ELR (cell line): ENCODE measurements at places on chromosomes 3 and 15.
A peak's percentile ranks its signal among the peaks of the same experiment; 100 is the strongest.

DNA sequence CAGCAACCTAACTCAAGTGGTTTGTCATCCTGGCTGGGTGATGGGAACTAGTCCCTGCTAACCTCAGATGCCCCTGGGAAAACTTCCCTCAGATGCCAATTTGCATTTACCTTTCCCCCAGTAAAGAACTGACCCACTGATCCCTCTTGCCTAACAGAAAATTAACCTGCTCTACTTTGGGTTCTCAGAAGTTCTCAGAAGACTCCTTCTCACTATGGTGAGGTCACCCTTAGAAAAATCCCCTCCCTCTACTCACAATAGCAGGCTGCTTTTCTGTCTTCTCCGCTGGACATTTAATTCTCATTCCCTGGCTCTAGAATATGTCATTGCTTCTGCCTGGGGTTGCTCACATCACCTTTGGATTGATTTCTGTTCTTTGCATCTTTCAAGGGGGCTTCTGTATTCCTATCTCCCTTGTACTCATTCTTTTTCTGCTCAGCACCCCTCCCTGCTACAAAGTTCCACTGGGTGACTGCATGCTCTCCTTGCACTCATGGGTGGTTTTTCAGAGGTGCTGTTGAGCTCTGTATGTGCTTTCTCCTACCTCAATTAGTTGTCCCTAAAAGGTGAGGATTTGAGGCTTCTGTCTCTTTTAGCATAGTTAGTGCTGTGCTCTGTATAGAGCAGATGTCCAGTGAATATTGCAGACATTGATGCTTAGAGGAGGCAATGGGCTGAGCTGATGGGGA lies 869 bp downstream of the PLA1A start:
- DNase-seq = no peak

GRCh38 chr3:71104121-71104541 lies 479.4 kb downstream of the FOXP1 start:
- DNase-seq = peak; percentile 89

DNA sequence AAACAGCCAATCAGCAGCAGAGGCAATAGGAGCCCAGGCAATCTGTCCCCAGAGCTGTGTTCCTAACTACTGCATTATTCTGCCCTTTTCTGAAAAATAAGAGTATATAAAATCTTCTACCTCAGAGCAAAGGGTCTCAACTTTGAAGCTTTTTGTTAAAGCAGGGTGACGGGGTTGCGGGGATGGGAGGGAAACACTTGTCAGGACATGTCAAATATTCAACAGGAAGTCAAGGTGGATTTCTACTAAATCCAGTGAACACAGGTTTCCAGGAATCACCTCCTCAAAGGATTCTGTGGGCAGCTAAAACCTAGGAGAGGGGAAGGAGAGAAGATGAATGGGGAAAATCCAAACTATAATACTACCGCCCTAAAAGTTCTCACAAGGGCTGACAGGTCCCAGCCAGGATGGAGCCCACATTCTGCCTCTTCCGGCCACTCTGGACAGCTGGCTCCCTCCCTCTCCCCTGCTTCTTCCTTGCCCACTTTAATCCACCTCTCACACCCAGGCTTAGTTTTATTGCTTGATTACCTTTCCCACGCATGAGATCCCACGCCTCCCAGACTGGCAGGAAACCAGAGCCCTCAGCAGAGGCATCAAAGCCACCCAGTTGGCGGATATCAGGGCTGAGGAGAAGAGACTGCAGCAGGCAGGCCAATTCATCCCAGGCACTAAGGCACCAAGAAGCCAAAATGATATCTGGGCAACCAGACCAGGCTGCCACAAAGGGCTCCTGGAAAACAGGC lies 77.2 kb downstream of the OSBPL10 start:
- no peak for DNase-seq

DNA sequence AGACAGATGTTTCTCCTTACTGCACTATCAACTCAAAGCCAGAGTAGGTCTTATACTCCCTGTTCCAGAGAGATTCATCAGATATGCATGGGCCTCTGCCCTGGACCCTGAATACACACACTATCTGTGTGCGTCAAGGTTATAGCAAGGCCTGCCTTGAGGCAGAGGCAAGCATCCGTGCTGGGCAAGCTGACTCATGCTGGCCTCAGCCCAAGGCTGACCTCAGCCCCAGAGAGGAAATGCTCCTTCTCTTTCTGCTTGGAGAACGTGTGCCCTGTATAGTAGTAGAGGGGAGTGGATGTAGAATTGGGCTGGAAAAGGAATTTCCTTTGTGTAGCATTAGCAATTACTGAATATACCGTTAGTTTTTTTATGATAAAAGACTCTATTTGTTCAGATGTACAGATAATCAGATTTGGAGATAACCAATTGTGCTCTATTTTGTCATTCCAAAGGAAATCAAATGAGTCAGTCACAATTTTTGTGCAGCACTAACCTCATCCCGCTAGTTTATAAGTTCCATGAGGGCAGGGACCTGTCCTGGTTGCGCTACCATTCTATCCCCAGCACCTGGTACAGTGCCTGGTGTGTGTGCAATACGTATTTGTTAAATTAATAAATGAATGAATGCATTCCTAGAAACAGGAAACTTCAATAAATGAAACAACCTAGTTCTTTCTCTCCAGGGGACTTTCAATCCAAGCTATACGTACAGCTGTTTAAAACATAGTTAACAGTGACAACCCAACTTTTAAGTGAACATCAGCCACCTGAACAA lies 13.3 kb upstream of the PAQR9 start:
- peak; percentile 98 for DNase-seq

GRCh38 chr3:34998902-34999301 lies 640.4 kb upstream of the ARPP21 start:
- no peak for DNase-seq

DNA sequence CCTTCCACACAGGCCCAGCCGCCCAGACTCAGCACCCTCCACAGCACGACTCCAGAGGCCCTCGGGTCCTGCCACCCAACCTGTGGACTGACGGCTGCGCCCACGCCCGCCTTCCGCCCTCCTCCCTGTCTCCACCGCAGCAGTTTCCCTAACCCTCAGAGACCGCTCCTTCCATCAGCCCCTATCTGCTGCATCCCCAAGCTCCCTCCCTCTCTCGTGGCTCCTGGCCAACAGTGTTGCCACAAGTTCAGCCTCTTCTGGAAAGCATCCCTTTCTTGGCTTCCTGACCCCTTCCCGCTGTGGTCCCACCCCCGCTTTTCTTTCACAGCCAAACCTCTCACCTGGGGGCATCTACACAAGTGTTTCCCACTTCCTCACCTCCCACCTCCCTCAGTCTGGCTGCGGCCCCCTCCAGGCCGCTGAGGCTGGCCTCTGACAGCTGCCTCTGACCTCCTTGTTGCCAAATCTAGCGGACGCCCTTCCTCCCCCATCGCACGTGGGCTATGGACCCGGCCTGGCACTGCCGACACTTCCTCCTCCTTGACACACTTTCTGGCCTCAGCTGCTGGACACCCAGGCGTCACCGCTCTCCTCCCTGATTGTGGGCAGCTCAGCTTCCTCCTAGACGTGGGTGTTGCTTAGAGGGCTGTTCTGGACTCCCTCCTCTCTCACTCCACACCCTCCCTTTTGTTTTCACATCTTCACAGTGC lies 168.8 kb upstream of the TLE3 start:
- no peak for DNase-seq

DNA sequence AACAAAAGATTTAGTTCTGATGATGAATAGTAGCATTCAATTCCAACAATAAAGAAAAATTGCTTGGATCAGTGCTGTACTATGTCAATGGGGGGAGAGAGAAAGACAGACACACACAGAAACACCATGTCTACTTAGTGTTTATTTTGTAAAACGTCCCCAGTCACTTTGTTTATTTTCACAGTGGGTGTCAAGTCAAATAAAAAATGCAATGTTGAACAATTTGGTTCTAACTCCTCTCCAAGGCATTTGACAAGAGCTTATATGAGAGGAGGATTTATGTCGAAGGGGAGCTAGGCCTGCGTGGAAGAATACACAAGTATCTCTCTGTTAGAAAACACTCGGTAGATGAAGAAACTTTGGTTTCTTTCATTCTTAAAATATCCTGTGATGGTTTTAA lies 201.7 kb upstream of the SLC2A2 start:
- DNase-seq = no peak

DNA sequence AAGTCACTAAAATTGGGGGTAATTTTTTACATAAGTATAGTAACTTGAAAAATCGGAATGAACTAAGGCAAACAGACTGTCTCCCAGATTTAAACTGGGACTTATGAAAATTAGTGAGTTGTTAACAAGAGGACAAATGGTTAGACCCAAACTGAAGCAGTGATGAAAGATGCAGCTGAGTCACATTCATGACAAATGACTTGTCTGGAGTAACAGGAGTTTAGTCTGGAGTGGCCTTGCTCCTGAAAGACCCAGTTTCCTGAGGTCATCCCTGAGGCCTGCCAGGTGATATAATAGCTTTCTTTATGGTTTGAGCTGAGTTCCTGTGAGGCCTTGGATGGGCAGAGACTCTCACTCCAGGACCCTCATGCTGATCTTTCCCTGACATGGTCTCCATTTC lies 9.6 kb upstream of the CTDSPL start:
- DNase-seq = peak; percentile 46

GRCh38 chr3:113968986-113969385 lies 21.2 kb downstream of the ZDHHC23 start:
- DNase-seq = no peak
